ENCODE measurements at places on chromosomes 1 and 21.

DNA sequence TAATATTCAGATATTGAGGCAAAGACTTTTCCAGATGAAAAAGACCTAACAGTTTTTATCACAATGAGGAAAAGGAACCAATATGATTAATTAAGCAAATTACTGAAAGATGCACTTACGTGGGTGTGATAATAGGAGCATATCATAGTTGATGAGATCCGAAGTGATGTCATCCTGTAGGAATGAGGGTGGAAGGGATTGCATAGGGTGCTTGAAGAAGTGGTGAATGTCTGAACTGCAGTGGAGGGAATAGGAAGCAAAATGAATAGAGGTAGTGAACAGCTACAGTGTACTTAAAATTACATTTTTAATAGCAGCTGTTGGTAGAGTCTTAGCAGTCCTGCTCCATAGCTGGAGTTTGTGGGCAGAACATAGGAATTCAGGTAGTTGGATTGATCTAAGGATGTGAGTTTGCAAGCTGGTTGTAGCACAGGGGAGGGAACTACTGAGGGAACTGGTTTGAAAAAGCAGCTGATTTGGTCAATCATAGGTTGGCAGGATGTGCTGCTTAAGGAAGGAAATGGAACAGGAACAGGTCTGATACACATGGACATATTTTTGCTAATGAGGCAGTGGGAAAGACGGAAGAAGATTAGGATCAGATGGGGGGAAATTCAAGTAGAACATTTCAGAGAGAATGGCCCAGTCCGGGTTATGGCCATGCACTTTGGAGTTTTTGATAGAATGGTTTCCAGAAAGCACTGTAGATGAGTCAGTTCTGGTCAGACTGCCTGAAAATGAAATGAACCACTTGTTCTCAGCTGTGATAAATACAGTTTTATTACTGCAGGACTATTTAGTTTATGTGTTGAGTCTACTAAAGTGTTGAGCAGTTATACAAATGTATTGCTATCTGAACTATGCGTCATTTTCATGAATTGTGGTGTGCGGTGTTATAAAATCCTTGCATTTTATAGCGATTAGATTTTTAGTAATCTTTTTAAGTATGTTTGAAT is 155.8 kb downstream of the RYR2 start:
- DNase-seq: no peak

DNA sequence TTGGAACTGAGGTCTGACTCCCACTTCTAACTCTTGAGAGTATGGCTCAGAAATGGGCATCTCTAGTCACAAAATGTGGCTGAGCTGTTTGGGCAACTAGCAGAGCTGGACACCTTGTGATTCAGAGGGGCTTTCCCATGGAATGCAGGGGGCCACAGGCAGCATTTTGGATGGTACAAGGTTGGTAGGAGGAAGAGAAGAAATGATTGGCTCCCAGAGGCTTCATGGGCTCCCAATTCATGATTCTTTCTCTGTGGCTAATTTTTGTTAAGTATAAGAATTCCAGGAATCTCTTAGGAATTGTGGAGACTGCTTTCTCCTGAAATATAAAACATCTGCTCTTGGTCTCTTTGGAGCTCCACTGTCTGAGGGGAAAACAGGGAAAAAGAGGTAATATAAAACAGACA is 49.7 kb downstream of the PBX1 start:
- no peak for DNase-seq

DNA sequence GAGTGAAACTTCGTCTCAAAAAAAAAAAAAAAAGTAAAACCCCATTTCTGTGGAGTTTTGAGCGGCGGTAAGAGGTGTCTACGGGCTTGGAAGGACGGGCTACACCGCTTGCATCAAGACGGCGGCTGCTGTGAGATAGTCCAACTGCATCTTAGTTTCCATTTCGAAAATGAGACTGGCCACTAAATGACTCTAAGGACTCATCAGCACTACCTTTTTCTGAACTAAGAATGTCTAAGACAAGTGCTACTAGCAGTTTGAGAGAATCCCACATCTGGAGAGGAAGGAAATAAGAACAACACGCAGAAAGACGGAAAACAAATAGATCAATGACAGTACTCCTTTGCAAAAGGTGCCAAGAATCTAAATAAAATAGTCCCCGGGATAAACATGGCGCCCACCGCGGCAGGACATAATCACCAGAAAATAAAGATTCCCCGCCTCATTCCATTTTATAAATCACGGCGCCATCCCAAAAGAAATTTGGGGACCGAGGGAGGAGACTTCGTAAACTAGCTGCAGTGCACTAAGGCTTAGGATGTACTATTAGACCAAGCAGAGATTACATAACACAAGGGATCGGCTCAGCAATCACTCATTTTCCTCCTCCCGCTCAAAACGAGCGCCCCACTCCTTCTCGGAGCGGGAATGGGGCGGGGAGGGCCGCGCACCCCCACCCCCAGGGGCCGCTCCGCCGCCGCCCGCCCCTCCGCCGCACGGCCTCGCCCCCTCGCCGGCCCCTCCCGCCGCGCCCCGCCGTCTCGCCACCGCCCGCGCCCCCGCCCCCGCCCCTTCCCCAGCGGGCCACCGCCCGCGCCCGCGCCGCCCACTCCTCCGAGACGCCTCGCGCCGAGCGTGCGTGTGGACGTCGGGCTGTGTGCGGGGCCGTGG is 1.1 kb downstream of the POGZ start:
- DNase-seq: peak; percentile 65

DNA sequence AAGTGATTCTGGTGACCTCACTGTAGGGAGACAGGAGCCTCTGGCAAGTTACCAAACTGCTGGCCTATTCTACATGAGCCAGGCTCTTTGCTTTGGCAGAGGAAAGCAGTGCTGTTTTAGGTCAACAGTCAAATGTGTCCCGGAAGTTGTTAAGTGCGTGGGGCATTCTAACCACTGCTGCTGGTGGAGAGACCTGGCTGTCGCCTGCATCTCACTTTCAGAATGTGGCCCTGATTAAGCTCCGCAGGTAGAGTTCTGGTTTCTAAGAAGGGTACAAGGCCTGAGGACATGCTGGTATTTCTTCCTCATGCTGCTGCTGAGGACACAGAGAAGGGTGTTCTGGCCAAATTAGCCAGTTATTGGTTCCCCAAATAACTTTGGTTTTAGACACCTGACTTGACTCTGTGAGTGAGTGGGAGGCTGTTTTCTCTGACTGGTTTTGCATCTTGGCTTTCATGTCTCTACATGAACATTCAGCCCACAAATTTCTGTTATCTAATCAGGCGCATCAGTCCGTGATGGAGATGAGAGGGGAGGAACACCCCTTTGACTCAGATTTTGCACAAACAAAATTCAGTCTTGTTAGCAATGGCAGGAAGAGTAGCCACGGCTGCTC is 120.8 kb downstream of the LMO4 start:
- DNase-seq: peak; percentile 95

- DNase-seq: peak; percentile 84
Observed at GRCh38 chr1:223683586-223684487, 18.3 kb upstream of the CAPN8 start.

DNA sequence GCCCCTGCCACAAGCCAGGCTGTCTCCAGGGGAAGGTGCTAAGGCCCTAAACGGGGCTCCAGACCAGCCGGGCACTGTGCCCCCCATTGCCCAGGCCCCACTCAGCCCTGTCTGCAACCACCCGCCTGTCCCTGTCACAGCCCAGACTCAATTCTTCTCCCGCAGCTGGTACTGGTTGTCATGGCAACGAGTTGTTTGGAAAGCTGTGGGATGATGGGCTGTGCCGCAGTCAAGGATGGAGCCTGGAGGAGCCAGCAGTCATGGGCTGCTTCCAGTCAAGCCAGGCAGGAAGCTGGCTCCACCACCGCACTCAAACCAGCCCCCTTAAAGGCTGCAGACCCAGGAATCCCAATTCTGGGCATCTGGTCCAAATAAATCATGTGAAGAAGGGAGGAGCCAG is 4.2 kb downstream of the SPOCD1 start:
- peak; percentile 64 for DNase-seq

- no peak for DNase-seq
Observed at GRCh38 chr1:42956739-42957138, 1.9 kb downstream of the SLC2A1 start.

DNA sequence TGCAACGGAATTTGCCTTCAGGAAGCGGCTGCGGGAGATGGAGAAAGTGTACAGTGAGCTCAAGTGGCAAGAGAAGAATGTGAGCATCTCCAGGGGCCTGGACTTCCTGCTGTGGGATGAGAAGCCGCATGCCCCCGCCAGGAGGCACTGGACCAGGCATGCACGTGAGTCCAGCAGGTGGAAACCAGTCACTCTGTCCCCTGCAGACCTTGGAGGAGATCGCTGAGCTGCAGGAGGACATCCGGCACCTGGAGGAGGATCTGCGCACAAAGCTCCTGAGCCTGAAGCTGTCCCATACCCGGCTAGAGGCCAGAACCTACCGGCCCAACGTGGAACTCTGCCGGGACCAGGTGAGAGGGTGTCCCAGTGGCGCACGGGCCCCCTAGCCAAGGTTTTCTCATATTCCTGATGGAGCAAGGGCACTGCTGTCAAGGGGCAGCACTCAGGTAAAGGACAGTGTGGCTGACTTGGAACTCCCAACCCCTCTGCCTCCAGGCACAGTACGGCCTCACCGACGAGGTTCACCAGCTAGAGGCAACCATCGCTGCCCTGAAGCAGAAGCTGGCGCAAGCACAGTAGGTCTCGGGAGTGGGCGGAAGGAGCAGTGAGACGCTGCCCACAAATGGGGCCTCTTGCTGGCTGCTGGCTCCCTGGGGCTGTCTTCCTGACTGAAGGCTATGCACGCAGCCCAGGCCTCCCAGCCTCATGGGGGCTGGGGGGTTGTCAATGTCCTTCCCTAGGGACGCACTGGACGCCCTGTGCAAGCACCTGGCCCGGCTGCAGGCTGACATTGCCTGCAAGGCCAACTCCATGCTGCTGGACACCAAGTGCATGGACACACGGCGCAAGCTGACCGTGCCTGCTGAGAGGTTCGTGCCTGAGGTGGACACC is 1.2 kb upstream of the ADPRS start:
- no peak for DNase-seq

GRCh38 chr1:20596106-20596505 is 7.2 kb downstream of the CDA start:
- DNase-seq: no peak

GRCh38 chr1:15275921-15276683 is 29.1 kb downstream of the FHAD1 start:
- no peak for DNase-seq

DNA sequence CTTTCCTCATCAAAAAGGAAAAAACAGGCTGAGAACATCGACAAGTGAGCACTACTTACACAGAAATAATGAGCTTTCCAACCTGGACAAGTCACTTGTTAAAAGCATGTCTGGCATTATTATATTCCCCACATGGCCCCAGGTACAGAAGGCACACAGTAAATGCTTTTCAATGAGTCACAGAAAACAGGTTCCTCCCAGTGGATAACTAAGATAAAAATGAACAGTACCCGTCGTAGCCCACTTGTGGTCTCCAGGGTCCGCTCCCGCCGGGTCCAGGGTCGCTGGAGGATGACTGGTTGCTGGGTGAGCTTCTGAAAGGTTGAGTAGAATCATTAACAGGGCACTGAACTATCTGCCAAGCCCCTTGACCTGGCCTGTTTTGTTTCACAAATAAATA is 186.6 kb downstream of the SIPA1L2 start:
- no peak for DNase-seq

DNA sequence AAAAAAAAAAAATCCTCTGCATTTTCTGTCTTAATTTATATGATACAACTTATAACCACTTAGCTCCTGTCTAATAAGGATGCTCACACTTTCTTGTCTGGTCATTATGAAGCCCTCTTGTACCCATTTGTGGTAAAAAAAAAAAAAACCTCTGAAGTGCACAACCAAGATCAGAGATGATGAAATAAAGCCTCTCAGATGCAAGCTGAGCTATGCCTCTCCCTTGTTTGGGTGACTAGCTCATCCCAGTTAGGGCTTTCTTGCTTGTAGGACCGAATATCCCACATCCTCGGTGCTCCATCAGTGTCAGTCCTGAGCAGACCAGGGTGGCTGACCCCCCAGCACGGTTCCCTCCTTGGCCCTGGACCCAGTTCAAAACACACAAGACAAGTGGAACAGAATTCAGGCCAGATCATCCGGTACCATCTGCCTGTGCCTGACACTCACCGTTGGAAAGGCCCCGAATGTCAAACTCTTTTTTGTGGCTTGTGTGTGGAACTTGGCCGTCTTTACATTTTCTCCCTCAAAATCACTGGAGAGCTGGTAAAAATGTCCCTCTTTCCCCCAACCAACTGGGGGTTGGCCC is 6.3 kb upstream of the SELENON start:
- DNase-seq: no peak

GRCh38 chr1:222867316-222867715 is 52.5 kb downstream of the DISP1 start:
- no peak for DNase-seq

DNA sequence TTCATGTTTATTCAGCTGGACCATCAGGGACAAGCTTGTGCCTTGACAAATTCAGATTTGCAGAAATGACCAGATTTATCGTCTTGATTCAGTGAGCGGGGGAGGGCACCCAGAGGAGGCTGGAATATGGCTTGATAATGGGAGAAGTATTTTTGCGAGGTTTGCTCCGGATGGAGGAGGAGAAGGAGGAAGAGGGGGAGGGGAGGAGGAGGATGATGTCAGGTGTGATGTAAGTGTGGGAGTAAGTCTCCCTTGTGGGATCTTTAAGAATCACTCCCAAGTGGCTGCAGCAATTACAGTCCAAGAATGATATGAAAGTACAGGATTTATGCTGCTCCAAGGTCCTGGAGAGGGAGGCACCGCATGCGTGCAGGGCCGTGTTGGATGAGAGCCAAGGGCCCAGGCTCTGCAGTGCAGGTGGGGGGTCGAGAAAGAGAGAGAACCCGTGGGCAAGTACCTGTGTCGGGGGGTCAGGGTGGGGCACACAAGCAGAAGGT is 5.6 kb upstream of the ZNF496 start:
- DNase-seq: no peak

DNA sequence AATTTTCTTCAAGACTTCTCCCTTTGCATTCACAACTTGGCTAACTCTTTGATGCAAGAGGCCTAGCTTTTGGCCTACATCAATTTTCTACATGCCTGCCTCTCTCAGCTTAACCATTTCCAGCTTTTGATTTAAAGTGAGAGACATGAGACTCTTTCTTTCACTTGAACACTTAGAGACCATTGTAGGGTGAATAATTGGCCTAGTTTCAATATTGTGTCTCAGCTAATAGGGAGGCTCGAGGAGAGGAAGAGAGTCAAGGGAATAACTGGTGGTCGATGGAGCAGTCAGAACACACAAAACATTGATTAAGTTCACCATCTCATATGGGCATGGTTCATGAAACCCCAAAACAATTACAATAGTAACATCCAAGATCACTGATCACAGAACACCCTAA is 225.5 kb downstream of the TPR start:
- DNase-seq: no peak

GRCh38 chr1:229152311-229152710 is 118.6 kb upstream of the RAB4A start:
- DNase-seq: no peak

DNA sequence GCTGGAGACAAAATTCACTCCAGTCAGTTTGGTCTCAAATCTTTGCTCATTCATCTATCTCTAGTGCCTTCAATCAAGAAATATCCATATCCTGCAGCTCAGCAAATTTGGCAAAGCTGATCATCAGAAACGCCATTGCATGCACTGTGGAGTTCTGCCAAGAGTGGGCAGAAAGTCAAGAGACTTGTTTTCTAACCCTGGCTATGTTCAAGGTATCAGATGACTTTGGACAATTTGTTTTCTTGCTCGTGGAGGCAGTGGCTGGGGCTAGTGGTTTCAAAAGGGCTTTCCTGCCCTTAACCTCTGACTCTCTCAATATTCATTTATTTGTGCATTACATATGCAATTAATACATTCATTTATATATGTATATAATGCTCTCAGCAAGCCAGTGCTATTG is 12.8 kb upstream of the LRRC52 start:
- peak; percentile 68 for DNase-seq

GRCh38 chr1:31617916-31618746 is 642 bp downstream of the HCRTR1 start:
- DNase-seq: peak; percentile 19

Data from NCI-H1092 (cell line).